Colonic mucosa (tissue), 4 donors: ENCODE measurements at places on chromosomes 2 and 18. TPM values are rescaled to one million over a fixed set of nuclear protein-coding genes. Genes with fewer than 3 reads are reported as not detected.

DYSF gene
- 7.5 TPM for total RNA-seq

XDH gene
- 18.4 TPM for total RNA-seq

ANKRD53 gene
- total RNA-seq, result not detected

SLC5A7 gene
- not detected for total RNA-seq

MEX3C gene
- total RNA-seq, result 36.7 TPM

UPP2 gene
- total RNA-seq, result not detected

SOX11 gene
- 0.35 TPM for total RNA-seq

CAPN14 gene
- 0.08 TPM for total RNA-seq

MC2R gene
- total RNA-seq, result not detected

FRZB gene
- total RNA-seq, result 26.8 TPM

- H3K4me3 ChIP-seq, result no peak overlapping the region
- DNase-seq, result no peak
- H3K36me3 ChIP-seq, result no peaks in the 10 kb centered on the region
- no peaks in the 10 kb centered on the region for H3K4me1 ChIP-seq
Measured at GRCh38 chr2:240278661-240279060, 138.2 kb upstream of the OTOS start.

DNA sequence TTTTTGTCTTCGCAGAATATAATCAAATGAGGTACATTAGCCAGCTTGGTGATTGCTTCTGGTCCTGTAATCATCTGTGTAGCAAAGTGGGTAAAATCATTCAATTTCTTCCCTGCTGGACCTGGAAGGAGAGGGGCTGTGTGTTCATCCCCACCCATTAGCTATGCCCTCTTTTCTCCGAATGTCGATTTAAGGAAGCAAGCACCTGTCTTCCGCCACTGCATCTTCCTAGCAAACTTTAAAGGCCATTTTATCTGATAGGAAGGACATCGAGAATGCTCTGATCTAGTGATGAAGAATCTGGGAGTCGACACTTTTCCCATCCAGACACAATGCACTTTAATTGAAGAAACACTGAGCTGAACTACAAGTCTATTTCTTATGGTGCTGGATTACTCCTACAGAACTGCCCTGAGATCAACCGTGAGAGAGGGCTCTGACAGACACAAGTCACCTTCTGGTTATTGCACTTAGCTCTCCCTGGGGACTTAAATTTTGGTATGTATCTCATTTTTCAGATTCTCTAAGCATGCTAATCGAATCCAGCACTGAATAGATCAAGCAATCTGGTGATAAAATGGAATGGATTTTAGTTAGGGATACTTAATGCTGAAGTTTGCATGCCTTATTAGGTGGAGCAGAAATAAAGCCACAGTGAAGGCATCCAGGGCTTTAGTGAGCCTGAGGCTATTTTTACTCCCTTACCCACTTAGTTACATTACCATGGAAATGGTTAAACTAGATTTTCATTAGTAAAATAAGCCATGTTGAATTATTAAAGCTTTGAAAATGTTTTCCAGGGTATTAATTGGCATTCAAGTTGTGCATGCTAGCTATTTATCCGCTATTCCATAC lies 1.3 kb downstream of the NYAP2 start:
- no peak overlapping the region for H3K27ac ChIP-seq
- H3K4me3 ChIP-seq, result no peak overlapping the region
- H3K4me1 ChIP-seq, result no peaks in the 10 kb centered on the region
- H3K27me3 ChIP-seq, result no peaks in the 10 kb centered on the region
- no peaks in the 10 kb centered on the region for H3K36me3 ChIP-seq
- DNase-seq, result no peak

DNA sequence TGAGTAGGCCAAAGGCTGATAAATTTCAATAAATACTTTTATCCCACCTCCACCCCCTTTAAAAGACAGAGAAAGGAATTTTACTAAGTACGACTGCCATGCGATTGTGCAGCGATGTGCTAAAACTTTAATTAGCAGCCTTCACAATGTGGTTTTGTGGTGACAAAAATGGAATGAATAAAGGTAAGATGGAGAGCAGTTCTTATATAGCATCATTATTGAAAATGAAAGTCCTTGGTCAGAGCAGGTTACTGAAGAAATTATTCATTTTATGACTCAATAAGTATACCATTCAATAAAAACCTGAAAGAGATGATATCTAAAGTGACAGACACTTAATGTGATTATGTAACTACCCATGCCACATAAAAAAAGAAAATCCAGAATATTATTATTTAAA lies 33.2 kb upstream of the MTIF2 start:
- no peaks in the 10 kb centered on the region for H3K36me3 ChIP-seq
- H3K4me1 ChIP-seq, result no peaks in the 10 kb centered on the region
- H3K27me3 ChIP-seq, result no peaks in the 10 kb centered on the region
- no peak overlapping the region for H3K4me3 ChIP-seq
- H3K27ac ChIP-seq, result no peak overlapping the region

DNA sequence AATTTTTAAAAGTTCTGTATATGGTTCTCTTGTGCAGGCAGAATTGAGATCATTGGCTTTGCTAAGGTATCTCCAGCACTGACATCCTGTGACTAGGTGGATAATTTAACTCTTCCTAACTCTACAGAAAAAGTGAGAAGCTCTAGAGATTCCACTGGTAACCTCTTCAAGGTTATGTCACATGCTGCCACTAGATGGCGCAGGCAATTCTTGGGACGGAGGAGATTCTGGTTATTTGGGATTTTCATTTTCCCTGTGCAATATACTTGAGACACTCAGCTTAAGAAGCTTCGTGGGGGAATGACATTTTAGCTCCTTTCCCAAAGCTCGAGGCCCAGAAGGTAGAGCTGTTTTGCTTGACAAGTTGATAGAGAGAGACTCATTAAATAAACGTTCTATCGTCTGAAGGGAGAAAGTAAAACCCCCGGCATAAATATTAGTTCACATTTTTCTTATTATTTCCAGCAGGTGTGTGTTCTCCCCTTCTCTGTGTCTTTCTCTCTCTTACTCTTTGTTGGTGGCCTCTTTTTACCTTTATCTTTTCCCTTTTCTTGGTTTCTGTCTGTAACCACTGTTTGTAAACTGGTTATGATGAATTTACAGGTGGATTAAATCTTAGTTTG lies 26.6 kb upstream of the LANCL1 start:
- peak; percentile 61 for DNase-seq
- no peak overlapping the region for H3K27ac ChIP-seq
- H3K4me1 ChIP-seq, result no peaks in the 10 kb centered on the region
- H3K27me3 ChIP-seq, result no peaks in the 10 kb centered on the region
- H3K4me3 ChIP-seq, result no peak overlapping the region
- H3K36me3 ChIP-seq, result no peaks in the 10 kb centered on the region

- H3K4me1 ChIP-seq, result no peaks in the 10 kb centered on the region
- DNase-seq, result no peak
- no peak overlapping the region for H3K4me3 ChIP-seq
- H3K27me3 ChIP-seq, result no peaks in the 10 kb centered on the region
Measured at GRCh38 chr18:54857499-54857898, 29.2 kb downstream of the RAB27B start.

GRCh38 chr2:226118471-226119429 lies 680.9 kb downstream of the IRS1 start:
- no peak for DNase-seq
- H3K36me3 ChIP-seq, result no peaks in the 10 kb centered on the region
- H3K4me3 ChIP-seq, result no peak overlapping the region
- peak overlapping the region; percentile 5 for H3K27ac ChIP-seq
- H3K4me1 ChIP-seq, result no peaks in the 10 kb centered on the region

DNA sequence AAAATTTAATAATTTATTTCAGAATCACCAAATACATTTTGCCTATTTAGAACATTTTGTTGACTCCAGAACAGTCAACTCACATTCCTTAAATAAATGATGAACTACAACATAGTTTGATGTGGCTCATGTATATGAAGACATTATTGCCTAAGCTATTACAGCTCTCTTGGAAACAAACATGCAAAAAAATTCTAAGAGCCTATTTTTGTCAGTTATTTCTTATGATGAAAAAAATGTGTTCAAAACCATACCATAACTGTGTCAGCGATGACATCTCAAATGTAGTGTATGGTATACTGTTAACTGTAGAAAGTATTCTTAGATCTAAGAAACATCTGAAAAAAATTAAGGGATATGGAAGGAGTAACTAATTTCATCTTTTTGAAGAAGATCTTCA lies 6.3 kb upstream of the EMILIN2 start:
- DNase-seq, result no peak
- H3K4me3 ChIP-seq, result no peak overlapping the region
- H3K4me1 ChIP-seq, result no peaks in the 10 kb centered on the region
- no peak overlapping the region for H3K27ac ChIP-seq
- no peaks in the 10 kb centered on the region for H3K27me3 ChIP-seq

DNA sequence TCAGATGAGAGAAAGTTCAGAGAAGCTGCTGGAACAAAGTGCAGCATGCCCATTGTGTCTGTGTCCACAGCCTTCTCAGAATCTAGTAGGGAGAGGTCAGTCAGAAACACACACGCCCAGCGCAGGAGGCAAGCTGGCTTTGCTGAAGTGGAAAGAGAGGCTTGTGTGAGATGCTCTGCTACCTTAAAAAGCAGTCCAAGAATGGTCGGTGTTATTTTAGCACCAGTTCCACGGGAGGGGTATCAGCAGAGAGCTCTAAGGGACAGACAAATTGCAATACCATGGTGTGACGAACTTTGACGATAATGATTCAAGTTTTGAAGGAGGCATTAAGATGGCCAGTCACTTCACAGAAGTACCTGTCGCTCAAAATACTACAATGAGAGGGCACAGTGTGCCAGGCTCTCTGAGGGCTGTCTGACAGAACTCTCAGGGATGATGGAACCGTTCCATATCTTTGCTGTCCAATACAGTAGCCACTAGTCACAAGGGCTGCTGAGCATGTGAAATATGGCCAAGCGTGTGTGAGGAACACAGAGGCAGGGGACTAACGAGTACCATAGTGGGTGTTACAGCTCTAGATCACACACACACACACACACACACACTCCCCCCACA lies 237.5 kb upstream of the TMEM200C start:
- no peaks in the 10 kb centered on the region for H3K36me3 ChIP-seq
- H3K4me1 ChIP-seq, result no peaks in the 10 kb centered on the region
- no peak overlapping the region for H3K4me3 ChIP-seq

- no peak overlapping the region for H3K27ac ChIP-seq
- no peaks in the 10 kb centered on the region for H3K36me3 ChIP-seq
- H3K4me1 ChIP-seq, result no peaks in the 10 kb centered on the region
- H3K4me3 ChIP-seq, result no peak overlapping the region
- H3K27me3 ChIP-seq, result no peaks in the 10 kb centered on the region
Measured at GRCh38 chr2:141929331-141930252, 201.2 kb downstream of the LRP1B start.

DNA sequence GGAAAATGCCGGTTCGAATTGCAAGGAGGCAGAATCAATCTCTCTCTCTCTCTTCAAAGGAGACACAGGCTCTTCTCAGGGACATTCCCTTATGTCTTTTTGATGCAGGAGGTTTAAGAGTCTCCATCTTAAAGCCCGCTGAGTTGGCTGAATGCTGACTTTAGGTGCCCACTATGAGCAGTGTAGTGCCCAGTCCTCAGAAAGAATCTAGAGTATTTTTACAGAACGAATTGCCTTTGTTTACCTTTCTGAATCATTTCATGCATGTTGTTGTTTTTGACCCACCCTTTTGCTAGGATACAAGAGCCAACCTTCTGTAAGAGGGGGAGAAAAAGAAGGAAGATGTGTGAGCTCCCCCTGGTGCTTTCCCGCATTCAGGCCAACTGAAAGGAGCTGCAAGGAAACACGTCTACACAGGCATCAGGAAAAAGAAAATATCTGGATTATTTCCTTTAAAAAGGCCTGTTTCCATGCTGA lies 193.5 kb upstream of the TCF4 start:
- H3K36me3 ChIP-seq, result no peaks in the 10 kb centered on the region
- no peaks in the 10 kb centered on the region for H3K4me1 ChIP-seq
- no peak overlapping the region for H3K27ac ChIP-seq
- no peak overlapping the region for H3K4me3 ChIP-seq

GRCh38 chr18:33923980-33924379 lies 300.7 kb downstream of the NOL4 start:
- no peaks in the 10 kb centered on the region for H3K27me3 ChIP-seq
- no peak for DNase-seq
- H3K4me3 ChIP-seq, result no peak overlapping the region
- no peaks in the 10 kb centered on the region for H3K4me1 ChIP-seq

DNA sequence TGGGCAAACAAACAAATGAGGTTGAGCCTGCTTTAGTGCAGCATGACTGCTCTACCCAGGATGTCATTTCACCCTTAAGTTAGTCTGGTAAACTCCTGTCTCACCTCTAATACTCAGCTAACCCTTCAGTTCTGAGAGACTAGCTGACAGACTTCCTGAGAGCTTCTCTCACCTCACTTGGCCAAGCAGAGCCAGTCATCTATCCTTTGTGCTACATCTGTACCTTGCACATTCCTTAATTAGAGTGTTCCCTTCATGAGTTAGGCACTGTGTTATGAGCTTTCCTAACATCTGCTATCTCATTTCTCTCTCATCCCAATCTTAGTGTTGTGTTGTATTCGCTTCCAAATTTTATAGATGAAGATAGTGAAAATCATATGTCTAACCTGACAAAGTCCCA lies 220.1 kb upstream of the PIK3C3 start:
- no peak overlapping the region for H3K4me3 ChIP-seq
- DNase-seq, result no peak
- no peaks in the 10 kb centered on the region for H3K4me1 ChIP-seq
- no peaks in the 10 kb centered on the region for H3K27me3 ChIP-seq

DNA sequence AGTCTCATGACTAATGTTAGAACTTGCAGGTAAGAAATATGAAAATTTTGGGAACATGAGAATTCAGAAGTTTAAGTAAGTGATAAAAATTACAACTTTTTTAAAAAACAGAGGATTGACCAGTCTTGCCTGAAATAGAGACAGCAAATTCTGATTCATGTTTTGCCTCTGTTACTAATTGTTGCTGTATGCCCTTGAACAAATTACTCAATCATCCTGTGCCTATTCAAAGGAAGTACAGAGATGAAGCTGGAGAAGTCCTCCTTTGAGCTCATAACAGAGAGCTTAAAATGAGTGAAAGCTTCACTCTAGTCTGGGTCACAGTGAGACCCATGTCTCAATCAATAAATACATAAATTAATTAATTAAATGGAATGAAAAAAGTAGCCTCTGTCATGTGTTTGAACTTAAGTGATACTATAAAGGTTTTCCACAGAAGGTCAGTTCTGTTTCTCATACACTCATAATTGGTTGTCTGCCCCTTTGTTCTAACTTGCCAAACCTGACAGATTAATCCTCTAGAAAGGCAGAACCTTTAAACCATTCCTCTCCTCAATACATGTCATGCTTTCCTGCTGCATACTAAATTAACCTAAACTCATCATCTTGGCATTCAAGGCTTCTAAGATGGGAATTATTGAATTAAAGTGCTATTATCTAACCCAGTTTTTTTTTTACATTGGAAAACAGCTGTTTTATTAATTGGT lies 374.6 kb upstream of the LRATD1 start:
- H3K27me3 ChIP-seq, result no peaks in the 10 kb centered on the region
- no peaks in the 10 kb centered on the region for H3K4me1 ChIP-seq
- DNase-seq, result no peak
- no peak overlapping the region for H3K27ac ChIP-seq
- no peak overlapping the region for H3K4me3 ChIP-seq
- no peaks in the 10 kb centered on the region for H3K36me3 ChIP-seq
